ENCODE measurements at places on chromosomes 11 and 22.

GRCh38 chr11:1078191-1078601, 3.5 kb downstream of the MUC2 start:
- DNase-seq, result no peak

GRCh38 chr22:35437049-35437448, 37.1 kb downstream of the MCM5 start:
- DNase-seq, result no peak

- DNase-seq, result no peak
Measured at GRCh38 chr11:13644997-13645687, 23.3 kb upstream of the FAR1 start.

DNA sequence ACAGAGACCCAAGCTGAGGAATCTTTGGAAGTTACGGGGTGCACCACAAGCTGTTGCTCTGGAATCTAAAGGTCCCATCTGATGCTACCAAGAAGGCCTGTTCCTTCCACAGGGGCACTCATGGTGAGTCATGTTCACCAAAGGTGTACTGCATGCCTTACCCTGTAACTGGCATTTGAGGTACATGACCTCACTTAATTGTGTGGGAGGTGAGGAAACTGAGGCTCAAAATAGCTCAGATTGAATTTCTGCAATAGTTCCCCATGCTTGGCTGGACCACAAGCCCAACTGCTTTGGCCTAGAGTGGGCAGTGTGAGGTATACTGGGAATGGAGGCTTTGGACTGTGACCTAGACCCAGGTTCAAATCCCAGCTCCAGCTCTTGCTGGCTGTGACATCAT, 8.2 kb downstream of the MTFP1 start:
- DNase-seq, result no peak

- DNase-seq, result no peak
Measured at GRCh38 chr11:68469122-68469521, 8.6 kb downstream of the PPP6R3 start.

- DNase-seq, result no peak
Measured at GRCh38 chr11:18416459-18416858, 4.3 kb downstream of the LDHC start.

- no peak for DNase-seq
Measured at GRCh38 chr11:88164806-88165585, 10.2 kb downstream of the RAB38 start.

- DNase-seq, result peak; percentile 85
Measured at GRCh38 chr11:108609682-108610081, 16.1 kb upstream of the EXPH5 start.

- DNase-seq, result no peak
Measured at GRCh38 chr11:121435551-121436511, 16.3 kb upstream of the SORL1 start.

GRCh38 chr11:27012234-27012921, 18.5 kb downstream of the FIBIN start:
- peak; percentile 72 for DNase-seq

DNA sequence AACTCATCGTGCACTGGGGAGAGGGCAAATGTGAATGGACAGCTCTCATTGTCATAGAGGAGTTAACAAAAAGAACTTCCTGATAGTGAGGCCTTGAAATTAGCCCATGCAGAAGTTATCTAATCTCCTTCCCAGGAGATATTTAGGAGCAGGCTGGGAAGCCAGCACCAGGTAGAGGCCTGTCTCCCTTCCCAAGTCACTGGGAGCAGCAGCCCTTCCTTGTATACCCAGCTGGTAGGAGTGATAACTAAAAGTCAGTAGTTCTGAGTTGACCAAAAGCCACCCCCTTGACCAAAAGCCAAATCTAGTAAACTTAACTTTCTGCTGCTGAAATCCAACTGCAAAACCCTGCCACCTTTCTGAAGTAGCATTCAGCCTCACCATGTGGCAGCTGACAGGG, 1.4 kb upstream of the BACE1-AS start:
- DNase-seq, result no peak

- DNase-seq, result peak; percentile 63
Measured at GRCh38 chr11:110077831-110078325, 15.3 kb upstream of the ZC3H12C start.

GRCh38 chr11:27716835-27717234, 16.6 kb upstream of the BDNF start:
- DNase-seq, result no peak

Data from islet precursor cell (in vitro differentiated cells).